Stimulated activated CD4-positive, alpha-beta T cell treated with anti-CD3 and anti-CD28 coated beads, Interleukin-4, amount 100 ng/mL, for 4 hours (primary cell): ENCODE measurements at places on chromosomes 13 and 19.

- DNase-seq, result no peak
These were observed 100.4 kb upstream of the SERP2 start for GRCh38 chr13:44273216-44273615.

DNA sequence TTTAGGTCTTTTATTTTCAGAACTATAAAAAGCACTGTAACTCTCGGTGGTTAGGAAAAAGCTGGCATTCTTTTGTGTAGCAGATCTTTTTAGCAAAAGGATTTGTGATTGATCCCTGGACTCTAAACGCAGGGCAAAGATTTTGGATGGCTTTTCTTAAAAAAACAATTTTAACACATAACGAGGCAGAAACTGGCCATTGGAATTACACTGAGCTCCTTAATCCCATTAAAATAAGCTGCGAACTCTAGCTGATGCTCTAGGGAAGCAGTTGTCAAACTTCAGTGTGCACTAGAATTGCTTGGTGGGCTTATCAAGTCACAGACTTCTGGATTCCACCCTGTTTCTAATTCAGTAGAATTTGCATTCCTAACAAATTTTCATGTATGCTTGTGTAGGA lies 33.8 kb upstream of the NDFIP2 start:
- no peak for DNase-seq

- DNase-seq, result no peak
These were observed 81.8 kb downstream of the PAN3 start for GRCh38 chr13:28220166-28220565.

DNA sequence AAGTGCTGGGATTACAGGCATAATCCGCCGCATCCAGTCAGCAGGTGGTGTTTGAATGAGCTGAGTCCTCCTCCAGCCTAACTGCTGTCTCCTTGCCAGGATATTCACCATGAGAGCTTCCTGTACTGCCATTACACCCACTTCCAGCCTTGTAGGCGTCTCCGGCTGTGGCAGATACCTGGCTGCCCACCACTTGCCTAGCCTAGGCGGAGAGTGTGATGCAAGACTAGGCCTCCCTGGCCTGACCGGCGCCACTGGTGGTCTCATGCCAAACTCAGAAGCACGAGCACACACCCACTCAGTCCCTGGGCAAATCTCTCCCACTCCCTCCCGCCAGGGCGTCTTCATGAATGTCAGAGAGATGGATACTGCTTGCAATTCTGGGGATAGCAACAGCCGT lies 16.6 kb downstream of the IL12RB1 start:
- DNase-seq, result no peak

GRCh38 chr19:10975374-10976130 lies 14.7 kb downstream of the SMARCA4 start:
- no peak for DNase-seq

DNA sequence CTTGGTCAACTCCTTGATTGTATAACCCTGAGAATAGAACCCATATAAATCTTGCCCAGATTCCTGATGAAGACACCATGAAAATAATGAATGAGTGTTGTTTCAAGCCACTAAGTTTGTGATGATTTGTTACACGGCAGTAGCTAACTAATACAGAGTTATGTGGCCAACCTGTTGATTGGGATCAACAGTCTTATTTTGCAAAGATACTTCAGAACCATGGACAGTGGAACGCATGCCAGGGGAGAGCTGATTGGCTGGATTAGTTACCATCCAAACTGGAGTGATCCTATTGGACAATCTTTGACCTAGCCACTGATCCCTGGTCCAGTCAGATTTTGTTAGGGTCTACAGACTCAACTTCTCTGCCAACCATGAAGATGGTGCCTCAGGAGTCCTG lies 26.6 kb downstream of the CD70 start:
- no peak for DNase-seq

GRCh38 chr13:74026753-74027152 lies 107.5 kb downstream of the KLF12 start:
- peak; percentile 40 for DNase-seq

DNA sequence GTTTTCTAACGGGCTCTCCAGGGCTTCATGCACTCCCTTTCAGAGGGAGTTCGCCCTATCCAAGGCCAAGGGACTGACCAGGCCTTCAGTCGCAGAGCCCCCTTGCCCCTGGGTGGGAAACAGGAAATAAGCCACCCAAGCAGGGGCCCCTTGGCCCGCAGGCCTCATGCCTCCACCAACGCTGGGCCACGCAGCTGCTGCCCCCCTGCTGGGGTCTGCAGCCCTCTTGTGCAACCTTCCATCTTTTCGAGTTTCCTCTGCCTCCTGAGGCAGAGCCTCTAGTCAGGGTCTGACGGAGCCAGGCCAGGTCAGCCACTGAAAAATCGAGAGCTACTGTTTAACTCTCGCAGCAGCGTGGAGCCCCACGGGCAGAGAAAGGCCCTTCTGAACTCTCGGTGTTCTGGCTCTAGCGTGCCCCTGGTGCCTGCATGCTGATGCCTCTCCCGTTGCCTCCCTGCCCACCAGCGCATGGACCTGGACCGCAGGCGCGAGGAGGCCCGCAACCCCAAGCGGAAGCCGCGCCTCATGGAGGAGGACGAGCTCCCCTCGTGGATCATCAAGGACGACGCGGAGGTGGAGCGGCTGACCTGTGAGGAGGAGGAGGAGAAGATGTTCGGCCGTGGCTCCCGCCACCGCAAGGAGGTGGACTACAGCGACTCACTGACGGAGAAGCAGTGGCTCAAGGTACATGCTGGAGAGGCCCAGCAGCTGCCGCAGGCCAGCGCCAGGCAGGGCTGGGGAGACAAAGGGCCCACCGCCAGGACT lies 54.6 kb upstream of the LDLR start:
- DNase-seq, result no peak

DNA sequence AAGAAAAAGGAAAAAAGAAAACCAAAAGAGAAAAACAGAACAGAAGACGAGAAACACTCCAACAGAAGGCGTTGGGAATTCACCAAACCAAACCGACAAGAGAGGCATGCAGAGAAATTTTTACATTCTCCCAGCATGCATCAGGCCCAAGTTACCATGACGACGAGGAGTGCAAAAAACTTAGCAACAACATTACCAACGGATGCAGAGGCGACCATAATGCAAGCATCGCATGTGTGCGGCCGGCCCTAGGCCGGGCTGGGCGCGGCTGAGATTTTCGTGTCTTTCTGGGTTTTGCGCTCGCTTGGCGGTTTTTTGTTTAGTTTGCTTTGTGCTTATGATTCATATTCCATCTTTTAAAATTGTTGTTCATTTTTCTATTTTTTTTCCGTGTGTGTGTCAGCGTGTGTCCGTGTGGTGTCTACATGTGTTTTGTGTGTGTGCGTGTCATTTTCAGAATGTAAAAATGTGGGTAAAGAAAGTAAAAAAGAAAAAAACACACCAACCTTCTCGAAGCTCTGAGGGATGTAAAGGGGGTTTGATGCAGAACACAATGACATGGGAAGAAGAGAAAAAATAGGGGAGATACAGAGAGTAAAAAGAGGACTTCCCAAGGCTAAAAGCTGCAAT lies 84.9 kb downstream of the PTPRS start:
- DNase-seq, result no peak

GRCh38 chr13:24064371-24064770 lies 96.1 kb upstream of the SPATA13 start:
- DNase-seq, result no peak

GRCh38 chr13:38384171-38384570 lies 34.5 kb downstream of the UFM1 start:
- DNase-seq, result no peak
